ENCODE measurements at places on chromosomes 1 and 21.

DNA sequence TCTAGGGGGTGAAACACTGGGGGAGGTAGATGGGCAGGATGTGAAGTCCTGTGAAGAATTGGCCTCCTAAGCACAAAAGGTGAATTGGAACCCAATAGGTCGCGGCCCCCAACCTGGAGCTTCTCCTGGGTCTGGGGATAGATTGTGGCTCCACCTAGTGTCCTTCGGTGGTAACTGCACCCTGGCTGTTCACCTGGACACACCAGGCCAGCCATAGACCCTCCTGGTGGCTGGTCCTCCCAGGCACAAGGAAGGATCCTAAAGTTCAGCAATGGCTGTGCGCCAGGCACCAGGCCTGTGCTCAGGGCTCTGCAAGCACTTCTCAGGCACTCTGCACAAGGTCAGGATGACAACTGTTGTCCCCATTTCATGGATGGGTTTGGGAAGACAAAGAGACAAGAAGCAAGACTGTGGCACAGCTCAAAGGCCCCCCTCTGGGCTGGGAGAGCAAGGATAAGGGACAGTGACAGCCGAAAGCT, 13.5 kb downstream of the ESPN start:
- DNase-seq = peak; percentile 63

DNA sequence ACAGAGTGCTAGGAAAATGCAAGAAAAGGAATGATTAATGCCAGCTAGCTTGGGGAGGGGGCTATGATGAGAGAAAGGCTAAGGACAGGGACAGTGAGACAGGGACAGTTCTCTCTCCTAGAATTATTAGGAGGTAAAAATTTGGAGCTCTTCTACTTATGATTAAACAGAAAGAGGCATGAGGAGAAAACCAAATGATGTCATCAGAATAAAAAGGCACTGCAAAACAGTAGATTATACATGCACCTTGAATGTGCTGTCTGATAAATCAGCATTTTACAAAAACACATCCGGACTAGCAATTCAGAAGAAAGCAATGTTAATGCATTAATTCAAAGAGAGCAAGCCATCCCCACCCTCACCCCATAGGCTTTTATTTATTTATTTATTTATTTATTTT, 277.5 kb downstream of the RGS7 start:
- no peak for DNase-seq

- no peak for DNase-seq
These were observed 38.9 kb upstream of the H6PD start for GRCh38 chr1:9195651-9196050.

DNA sequence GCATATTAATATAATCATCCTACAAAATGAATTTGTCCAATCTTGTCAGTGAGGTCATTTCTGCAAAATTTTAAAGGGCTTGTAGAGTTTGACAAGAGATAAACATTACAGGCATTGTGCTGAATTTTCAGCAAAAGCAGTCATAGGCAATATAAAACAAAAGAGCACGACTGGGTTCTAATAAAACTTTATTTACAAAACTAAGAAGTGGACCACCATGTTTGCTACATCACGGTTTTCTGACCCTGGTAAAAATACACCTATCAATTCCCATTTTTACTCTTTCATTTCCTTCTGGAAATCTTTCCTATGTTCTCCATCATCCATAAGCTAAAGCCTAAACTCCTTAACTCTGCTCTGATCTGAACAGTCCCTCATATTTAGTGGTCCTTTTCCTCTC, 229.8 kb upstream of the SGIP1 start:
- no peak for DNase-seq

DNA sequence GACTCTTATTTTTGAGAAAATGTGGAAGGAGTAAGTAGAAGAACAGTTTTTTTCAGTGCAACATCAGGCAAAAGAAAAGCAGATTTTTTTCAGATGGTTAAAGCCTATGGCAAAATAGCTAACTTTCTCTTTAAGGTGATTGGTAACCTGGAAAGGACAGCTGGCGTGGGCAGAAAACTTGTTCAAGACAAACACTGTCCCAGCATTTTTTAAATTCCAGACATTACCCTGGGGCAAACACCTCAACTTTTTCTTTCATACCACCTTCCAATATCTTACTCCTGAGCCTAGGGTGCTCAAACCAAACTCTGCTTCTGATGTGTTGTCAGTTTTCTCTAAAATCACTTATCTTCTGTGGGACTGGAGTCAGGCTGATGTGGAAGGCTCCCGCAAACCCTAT, 2.7 kb upstream of the LEPR start:
- no peak for DNase-seq

GRCh38 chr21:44618909-44619308, 7.0 kb downstream of the KRTAP10-8 start:
- no peak for DNase-seq

- no peak for DNase-seq
These were observed 83.6 kb upstream of the RGS1 start for GRCh38 chr1:192491804-192492554.

DNA sequence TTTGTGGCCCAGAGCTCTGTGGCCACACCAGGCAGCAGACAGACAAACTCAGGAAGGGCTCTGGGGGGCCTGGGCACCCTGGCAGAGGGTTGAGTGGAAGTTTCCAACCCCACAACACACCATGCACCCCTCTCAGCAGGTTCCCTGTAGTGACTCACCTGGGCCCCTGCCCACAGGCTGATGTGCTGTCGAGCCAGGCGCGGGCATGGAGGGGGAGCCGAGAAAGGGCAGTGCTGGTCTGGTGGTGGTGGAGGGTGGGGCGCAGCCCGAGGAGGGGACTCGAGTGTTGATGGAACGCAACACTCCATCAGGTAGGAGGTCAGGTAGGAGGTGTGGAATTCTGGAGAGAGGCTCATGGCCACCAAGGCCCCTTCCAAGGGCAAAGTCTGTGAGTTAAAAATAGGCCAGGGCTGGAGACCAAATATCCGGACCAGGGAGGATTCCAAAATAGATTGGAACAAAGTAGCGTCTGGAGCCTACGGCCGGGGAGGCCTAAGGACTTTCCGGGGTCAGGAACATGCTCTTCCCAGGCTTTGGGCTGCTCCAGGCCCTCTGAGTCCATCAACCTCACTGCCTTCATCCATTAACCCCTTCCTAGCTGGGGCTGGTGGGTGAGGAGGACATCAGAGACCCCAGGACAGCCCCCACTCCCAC, 191.5 kb upstream of the AJAP1 start:
- DNase-seq = no peak

- no peak for DNase-seq
These were observed 40.6 kb downstream of the SRRM1 start for GRCh38 chr1:24683713-24684162.

DNA sequence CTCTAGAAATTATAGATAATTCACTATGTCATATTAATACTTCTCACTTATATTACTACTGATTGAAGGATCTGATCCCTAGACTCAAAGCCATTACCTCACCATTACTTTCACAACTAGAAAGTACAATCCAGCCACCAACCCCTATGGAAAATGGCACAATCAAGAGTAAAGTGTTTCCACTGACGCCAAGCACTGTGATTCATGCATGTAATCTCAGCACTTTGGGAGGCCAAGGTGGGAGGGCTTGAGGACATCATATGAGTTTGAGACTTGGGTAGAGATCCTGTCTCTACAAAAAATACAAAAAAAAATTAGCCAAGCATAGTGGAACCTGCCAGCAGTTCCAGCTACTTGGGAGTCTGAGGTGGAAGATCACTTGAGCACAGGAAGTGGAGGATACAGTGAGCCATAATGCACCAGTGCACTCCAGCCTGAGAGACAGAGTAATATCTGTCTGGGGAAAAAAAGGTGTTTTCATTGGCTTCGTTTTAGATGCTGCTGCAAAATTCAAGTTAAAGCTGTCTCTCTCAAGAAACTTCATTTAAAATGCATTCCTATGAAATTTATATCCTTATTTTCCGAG, 126.5 kb downstream of the AKT3 start:
- DNase-seq = no peak

- no peak for DNase-seq
These were observed 33.9 kb downstream of the LDLRAP1 start for GRCh38 chr1:25577134-25577920.

- peak; percentile 29 for DNase-seq
These were observed 2.9 kb upstream of the PDZK1IP1 start for GRCh38 chr1:47192458-47193384.

DNA sequence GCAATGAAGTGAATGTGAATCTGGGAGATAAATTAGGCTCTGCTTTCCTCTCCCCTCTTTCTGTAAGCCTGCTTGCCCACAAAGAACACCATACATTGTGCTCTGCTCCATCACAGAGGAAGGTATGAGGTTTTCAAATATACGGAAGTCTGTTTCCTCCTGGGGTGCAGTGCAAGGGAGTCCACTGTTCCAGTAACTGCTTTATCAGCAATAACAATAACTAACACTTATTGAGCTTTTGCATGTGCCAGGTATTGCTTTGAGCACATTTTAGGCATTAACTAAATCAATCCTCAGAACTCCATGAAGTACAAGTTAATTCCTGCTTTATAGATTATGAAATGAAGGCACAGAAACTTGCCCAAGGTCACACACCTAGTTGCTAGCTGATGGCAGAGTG, 10.0 kb downstream of the LTN1 start:
- DNase-seq = no peak

DNA sequence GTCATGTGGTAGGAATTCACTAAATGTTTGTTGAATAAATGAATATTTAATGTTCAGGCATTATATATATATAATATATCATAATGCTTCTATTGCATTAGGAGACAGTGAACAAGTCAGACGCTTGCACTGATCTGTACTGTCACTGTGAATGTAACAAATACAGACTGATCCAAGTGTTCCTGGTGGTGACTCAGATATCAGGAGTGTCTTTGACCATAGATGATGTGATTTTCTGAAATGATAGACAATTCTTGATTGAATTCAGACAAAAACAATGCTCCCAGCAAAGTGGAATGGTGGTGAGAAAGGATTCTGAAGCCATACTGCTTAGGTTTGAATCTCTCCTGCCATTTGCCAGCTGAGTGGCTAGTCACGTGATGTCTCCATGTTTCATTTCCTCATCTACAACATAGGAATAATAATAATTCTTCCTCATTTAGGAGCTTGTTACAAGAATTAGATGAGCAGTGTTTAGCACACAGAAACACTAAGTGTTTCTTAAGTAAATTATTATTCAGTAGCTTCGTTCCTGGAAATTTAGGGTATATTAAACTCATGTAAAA, 71.0 kb downstream of the OLFML2B start:
- DNase-seq = no peak

DNA sequence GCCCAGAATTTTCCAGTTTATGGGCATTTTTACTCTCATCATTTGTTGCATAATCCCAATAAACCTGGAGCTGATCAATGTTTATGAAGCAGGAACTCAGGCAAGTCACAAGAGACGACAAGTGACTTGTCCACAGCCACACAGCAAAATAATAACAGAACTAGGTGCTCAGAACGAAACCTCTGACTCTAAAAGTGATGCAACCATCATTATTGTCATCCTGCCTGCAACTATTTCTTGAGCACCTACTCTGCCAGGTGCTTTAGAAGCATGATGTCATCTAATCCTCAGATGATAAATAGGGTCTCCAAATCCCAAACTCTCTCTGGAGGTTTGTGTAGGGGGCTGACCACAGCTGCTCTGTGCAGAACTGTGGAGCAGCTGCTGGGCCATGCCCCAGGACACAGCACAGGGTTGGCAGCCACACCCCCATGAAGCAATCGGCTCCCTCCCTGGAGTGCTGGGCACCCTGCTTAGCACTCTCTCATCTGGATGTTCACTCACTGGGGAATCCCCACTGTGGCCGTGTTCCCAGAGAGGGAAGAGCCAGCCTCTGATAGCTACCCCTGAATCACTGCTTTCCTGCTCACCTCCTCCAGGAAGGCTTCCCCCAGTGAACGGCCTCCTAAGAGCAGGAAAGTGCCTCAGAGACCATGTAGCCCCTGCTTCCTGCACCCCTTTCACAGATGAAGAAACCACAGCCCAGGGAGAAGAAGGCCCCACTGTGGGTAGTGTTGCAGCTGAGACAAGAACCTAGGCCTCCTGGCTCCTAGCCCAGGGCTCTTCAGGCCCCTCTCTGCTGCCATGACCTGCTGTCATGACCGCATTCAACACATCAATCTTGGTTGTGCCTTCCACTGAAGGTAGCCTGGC, 2.1 kb downstream of the TTC22 start:
- no peak for DNase-seq

GRCh38 chr1:17721444-17721843, 33.7 kb upstream of the ACTL8 start:
- DNase-seq = no peak

DNA sequence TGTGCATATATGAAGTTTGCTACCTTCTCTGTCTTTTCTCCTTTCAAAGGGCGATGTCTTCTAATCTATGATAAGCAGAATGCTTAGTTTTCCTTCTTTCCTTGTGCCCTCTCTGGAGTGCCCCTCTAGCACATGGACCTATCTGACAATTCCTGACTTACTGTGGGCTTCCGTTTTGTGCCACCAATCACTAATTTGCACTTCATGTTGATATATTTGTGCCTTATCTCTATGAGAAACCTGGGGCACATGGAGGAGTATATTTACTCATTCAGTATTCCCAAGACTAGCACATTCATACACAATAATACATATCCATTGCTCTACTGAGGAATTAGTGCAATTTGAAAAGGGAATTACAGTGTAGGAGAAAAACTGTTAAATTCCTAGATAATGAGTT, 197.7 kb downstream of the CTH start:
- DNase-seq = no peak

DNA sequence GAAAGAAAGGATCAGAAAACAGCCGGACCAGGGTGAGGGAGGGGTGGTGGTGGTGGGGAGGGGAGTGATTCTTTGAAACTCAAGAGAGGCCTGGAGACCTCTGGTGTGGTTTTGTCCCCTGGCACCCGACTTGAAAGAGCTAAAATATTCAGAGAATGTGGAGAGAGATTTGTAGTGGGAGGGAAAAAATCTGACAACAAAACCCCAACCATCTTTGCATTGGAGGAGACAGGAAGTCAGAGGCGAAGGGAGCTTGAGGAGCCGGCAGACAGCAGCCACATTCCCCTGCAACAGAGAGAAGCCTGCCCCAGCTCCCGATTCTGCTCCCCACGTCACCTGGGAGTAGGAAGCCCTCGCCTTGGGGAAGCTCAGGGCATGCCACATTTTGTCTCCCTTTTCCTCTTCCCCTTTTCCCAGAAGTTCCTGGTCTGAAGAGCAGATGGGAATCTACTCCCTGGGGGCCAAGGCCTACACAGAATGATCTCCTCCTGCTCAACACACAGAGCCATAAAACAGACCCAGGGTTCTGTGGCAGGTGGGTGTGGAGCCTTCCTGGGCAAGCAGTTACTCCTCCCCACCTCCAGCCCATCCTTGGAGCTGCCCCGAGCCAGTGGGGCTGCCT, 84.9 kb downstream of the ITPKB start:
- DNase-seq = peak; percentile 42

All from NCI-H1694 treated with DMSO at 0.1 percent for 48 hours (cell line).